ENCODE measurements at places on chromosomes 16 and 17.

DNA sequence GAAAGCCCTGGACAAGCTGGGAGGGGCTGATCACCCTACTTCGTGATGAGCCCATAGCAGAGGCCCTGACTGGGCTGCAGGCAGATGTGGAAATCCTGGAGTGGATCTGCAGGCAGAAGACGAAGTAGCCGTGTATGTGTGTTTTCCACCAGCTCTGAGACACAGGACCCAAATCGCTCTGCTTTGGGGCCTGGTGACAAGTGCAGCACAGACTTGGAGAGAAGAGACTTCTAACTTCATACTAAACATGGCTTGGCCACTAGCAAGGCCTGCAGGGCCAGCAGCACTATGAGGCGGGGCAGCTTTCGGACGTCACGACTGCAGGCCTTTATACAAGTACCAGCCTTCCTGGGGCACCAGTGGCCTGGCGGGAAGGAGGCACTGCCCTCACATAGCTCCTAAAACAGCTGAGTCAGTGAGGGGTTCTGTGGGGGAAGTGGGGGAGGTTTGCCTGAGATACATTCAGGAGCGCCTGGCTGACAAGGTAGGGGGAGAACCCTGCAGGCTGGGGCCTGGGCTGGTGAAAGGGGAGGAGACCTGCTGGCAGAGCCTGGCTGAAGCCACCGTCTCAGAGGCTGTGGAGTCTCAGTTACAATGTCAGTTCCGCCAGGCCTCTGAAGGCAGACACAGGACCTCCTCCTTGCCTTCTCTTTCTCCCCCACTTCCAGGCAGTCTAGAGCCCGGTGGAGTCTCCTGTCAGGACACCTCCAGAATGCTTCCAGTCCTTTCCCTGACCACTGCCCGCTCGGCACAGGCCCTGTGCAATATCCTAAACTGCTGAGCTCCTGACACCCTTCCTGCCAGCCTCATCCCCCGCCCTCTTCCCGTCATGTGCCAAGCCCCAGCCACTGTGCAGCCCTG, 73.4 kb downstream of the WSB1 start:
- DNase-seq, result no peak

- DNase-seq, result peak; percentile 59
Measured at GRCh38 chr16:30395155-30395991, at the start of gene ZNF48. TSS of gene ZNF48 (plus strand) at chr16:30395420. CDS start at chr16:30395795, 375 bp downstream.

DNA sequence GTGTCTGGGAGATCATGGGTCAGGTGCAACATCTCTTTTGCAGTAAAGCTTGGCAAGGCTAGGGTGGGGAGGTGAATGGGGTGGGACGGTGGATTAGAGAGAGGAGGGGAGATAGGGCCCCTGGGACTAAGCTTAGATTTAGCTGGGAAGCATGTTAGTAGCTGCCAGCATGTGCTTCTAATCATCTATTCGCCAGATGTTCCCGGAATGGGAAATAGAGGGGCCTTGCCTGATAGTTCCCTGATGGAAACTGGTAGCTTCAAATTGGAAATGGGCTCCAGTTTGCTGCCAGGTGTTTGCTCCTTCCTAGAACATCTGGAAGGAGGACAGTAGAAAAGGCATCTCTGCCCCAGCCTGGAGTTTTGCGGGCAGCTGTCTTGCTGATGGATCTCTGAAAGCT, 176.1 kb downstream of the CCDC182 start:
- no peak for DNase-seq

DNA sequence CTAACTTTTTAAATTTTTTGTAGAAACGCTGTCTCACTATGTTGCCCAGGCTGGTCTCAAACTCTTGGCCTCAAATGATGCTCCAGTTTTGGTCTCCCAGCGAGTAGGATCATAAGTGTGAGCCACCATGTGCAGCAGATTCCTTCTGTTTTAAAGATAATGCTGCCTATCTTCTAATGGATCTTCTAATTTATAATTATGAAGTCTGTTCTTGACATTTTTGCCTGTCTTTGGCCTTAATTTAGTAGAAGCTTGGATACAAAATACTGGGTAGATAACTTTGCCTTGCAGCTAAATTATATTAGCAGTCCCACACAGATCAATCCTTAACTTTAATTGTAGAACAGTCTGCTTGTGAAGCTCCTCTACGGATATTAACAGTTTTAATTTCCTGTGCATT, 566.6 kb upstream of the CDH8 start:
- DNase-seq, result no peak

GRCh38 chr16:84124257-84125073, 7.7 kb upstream of the MBTPS1 start:
- DNase-seq, result no peak
